ENCODE measurements at places on chromosomes 13 and 19. TPM values are rescaled to one million over a fixed set of nuclear protein-coding genes. Genes with fewer than 3 reads are reported as not detected.

Gene SMG9
- total RNA-seq, result 60.6 TPM

Gene SIGLECL1
- total RNA-seq, result not detected

Gene MYH14
- 134 TPM for total RNA-seq

Gene SCEL
- total RNA-seq, result not detected

Gene MADCAM1
- 0.49 TPM for total RNA-seq

Gene ZNF888
- total RNA-seq, result 52.4 TPM

Gene EDNRB
- total RNA-seq, result 72.7 TPM

Gene GPR4
- total RNA-seq, result 5.1 TPM

Gene NDUFS7
- 93.5 TPM for total RNA-seq

Gene SLC25A30
- total RNA-seq, result 16.8 TPM

Gene PDE4C
- total RNA-seq, result 3.0 TPM

GRCh38 chr19:32068793-32069192 is 276.6 kb upstream of the ZNF507 start:
- DNase-seq, result no peak

DNA sequence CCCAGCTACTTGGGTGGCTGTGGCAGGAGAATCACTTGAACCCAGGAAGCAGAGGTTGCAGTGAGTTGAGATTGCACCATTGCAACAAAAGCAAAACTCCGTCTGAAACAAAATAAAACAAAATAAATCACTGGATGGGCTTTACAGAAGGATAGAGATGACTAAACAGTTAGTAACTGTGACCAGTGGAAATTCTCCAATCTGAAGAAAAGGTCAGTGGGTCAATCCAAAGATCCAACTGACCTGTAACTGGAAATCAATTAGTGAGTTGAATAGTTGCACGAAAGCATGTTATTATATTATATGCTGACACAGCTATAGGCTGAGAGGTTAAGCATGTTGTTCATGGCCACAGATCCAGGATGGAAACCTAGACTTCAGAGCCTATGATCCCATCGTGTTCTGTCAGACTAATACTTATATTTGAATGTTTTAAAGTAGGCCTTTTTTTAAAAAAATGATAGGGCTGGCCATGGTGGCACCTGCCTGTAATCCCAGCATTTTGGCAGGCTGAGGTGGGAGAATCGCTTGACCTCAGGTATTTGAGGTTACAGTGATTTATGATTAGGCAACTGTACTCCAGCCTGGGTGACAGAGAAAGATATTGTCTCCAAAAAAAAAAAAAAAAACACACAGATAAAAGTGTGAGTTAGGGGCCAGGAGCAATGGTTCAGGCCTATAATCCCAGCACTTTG is 1.4 kb downstream of the ECH1 start:
- DNase-seq, result no peak

DNA sequence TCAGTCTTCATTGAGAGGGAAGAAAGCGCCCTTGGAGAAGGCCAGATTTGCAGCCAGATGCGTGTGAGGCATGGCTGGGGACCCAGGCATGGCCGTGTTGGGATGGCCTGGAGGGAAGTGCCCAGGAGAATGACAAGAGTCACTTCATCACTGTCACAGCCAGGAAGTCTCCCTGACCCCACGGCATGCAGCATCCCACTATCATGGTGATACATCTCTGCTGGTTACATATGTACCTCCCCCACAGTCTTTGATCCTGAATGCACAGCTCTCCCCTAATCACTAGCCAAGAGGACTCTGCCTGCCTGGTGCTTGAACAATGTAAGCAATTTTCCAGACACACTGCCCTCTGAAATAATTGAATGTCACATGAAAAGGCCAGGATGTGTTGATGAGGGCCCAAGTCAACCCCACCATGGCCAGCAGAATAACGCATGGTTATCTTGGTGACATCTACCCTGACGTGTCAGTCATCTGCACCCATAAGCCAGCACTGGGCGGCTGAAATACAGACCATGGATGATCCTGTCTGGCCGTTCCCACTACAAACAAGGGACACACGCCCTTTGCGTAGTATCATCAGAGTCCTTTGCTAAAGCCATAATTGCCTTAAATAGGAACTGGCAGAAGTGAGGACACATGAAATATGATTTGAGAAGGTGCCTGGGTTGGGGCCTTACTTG is 149.7 kb upstream of the SPACA7 start:
- no peak for DNase-seq

DNA sequence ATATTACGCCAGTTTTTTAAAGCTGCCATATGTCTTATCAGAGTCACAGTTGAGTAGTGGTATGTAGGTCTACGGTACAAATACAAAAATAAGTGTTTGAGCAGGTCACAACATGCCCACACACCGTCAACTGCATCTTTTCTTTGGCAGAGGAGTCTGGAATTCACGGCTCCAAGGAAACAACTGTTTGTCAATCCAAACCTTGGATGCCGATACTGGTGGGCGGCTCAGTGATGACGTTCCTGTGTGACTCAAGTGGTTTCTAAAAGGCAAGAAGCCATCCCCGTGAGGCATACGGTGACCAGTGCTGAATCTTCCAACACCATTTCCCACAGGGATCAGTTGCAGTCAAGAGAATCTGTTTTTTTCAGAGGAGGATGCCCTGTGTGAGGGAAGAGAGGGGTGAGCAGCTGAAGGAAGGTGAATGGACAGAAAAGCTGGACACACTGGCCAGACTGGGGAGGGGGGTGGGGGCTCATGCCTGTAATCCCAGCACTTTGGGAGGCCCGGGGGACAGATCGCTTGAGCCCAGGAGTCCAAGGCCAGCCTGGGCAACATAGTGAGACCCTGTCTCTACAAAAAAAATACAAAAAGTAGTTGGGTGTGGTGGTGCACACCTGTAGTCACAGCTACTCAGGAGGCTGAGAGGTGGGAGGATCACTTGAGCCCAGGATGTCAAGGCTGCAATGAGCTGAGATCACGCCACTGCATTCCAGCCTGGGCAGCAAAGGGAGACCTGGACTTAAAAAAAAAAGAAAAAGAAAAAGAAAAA is 22.8 kb upstream of the CEBPG start:
- no peak for DNase-seq

DNA sequence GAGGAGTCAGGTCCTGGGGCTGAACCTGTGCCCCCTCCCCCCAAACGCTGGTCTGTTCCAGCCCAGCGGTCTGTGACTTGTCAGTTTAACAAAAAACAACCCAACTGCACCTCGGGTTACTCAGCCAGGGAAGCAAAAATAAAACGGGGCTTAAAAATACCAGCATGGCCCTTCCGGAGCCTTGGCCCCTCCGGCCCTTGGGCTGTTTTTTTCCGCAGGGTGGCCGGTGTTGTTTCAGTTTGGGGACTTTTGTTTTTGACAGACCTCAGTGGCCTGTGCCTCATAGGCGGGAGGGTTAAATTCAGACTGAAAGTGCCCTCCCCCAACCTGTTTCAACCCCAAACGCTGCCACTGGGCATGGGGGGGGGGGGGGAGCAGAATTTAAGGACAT is 4.0 kb downstream of the TCF3 start:
- DNase-seq, result no peak

DNA sequence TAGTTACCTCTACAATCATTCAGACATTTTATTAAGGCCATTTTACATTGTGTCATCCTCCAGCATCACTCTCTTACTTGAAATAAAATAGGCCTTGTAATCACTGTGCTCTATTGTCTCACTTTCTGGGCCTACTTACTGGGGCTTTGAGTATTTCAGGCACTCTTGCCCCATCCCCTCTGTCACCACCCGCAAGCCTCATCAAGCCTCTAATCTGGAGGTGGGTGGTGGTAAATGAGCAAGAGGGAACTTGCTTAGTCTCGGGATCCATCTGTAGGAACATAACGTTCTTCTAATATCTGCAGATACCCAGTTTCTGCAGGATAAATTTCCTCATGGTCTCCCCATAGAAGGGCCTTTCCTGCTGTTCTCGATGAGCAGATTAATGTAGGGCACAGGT is 19.4 kb upstream of the GPR18 start:
- DNase-seq, result no peak

DNA sequence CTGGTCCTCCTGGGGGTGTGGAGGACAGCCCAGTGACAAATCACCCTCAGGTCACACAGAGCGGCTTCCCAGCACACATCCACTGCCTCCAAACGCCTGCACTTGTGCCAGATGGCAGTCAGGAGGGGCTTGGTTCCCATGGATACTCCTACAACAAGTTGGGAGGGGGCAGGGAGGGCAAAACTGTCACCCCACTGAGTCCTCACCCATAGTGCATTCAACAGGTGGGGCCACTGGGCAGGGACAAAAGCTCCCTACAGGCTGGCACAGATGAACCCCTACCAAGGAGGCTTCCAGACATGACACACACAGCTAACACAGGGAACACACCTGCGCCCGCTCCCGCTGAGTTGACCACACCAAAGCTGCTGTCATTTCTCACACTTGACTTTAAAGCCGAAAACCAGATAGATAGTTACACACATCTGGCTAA is 120.5 kb downstream of the STK24 start:
- no peak for DNase-seq

DNA sequence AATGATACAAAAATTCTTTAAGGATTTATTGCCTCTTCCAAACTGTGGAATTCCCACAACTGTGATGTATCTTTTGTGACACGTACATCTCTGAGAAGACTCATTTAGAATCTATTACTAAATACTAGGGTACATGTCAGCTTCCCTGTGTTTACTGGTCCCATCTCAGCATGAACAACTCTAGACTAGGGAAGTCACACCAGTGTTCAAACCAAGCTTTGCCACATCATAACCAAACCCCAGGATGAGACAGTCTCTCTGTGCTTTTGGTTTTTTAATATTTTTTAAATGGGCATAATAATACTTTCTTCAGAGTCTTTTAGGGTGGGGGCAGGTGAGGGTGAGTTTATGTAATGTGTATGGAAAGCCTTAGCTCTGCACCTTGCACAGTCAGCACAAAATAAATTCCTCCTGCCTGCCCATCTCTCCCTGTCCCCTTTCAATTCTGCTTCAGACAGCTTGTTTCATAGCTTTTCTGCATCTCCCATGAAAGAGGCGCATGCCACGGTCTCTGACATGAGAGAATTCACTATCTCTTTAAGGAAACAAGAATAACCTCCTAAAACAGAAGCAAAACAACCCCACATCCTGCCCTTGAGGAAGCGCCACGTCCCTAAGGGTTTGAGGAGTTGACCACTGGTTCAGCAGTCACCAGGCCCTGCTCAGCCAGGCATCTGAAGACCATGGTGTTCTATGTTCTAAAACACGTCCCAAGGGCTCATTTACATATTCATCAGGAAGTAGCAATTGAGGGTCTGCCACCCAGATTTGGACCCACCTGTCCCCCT is 174.5 kb downstream of the USP12 start:
- no peak for DNase-seq

DNA sequence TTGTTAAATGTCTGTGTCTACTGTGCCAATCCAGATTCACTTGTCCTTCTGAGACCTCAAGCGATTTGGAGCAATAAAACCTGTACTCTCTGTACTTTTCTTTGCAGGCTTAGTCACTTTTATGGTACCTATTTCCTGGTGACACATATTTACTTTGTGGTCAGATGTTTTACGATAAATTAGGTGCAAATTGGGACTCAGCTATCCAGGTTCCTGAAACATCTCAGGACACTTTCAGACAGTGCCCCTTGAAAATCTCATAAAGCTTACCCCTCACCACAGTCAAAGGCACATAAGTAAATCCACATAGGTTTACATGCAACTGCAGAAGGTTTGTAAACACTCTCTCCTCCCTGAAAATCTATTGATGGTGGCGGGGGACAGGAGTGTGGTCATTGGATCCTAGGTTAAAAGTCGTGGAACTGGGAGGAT is 438.8 kb downstream of the EFNB2 start:
- no peak for DNase-seq

- no peak for DNase-seq
Observed at GRCh38 chr19:32642771-32643170, 32.2 kb downstream of the ANKRD27 start.

GRCh38 chr19:13978351-13979243 is 26.3 kb downstream of the DCAF15 start:
- DNase-seq, result peak; percentile 81

DNA sequence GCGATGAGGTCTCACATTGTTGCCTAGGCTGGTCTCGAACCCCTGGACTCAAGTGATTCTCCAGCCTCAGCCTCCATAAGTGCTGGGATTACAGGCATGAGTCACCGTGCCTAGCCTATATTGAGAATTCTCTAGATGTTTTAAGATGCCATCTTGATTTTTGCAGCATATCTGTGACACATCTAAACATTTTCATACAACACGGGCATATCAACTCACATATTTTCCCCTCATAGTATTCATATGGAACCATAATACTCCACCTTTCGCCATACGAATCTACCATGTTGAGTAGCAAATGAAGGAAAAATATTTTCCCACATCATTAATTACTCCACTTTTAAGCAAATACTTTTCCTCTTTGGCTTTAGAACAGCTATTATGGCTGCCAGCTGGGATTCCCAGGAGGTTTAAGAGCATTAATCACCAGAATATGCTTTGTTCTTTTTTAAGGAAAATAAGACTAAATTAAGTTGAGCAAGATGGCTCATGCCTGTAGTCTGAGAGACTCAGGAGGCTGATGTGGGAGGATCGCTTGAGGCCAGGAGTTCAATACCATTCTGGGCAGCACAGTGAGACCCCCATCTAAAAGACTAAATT is 56.9 kb upstream of the GTF2F2 start:
- DNase-seq, result no peak

GRCh38 chr13:78323848-78324247 is 279.5 kb downstream of the POU4F1 start:
- no peak for DNase-seq

DNA sequence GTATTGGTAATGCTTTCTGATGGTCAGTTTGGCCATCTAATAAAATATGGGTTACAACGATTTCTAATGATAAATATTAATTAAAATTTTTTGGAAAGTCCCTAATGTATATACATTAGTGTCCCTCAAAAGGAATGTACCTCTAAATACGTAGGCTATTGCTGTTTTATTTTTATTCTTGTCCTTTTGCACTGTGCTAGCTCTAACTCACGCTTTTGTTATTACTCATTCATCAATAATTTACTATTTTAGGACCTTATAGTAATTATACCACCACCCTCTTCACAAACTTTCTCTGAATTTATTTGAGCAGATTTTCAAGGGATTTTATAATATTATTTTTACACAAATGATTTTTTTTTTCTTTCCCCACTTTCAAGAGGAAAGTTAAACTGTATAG is 795.9 kb upstream of the PCDH9 start:
- no peak for DNase-seq

DNA sequence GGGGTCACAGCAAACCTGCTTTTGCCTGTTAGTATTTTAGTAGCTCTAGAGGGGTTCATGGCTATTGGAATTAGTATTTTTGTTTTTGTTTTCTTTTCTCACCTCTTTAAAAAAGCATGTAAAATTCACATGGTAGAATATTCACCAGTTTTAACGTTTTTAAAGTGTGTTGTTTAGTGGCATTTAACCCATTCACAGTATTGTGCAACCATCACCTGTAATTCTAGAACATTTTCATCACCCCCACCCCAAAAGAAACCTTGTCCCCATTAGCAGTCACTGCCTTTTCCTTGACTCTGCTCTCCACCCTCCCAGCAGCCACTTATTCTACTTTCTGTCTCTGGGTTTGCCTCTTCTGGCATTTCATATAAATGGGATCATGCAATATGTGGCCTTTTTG is 39.8 kb downstream of the GATAD2A start:
- no peak for DNase-seq

DNA sequence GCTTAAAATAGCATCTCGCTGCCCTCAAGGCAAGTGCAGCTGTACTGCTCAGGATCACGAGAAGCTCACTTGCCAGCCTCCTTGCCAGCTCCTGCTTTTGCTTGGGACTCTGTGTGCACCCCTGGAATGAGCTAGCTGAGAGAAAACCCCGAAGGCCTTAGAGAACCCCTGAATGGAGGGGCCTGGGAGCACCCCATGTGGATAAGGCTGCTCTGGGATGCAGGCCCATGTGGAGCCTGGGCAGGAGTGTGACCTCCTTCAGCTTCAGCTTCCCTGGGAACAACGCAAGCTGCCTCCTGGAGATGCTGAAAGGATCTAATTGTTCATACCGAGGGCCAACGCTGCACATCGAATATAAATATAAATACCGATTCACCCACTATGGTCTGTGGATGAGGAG is 109.2 kb downstream of the HSPH1 start:
- no peak for DNase-seq

Measured in ureter (tissue), 1 donor.